ENCODE measurements at places on chromosomes 2 and 18.
A peak's percentile ranks its signal among the peaks of the same experiment; 100 is the strongest.

DNA sequence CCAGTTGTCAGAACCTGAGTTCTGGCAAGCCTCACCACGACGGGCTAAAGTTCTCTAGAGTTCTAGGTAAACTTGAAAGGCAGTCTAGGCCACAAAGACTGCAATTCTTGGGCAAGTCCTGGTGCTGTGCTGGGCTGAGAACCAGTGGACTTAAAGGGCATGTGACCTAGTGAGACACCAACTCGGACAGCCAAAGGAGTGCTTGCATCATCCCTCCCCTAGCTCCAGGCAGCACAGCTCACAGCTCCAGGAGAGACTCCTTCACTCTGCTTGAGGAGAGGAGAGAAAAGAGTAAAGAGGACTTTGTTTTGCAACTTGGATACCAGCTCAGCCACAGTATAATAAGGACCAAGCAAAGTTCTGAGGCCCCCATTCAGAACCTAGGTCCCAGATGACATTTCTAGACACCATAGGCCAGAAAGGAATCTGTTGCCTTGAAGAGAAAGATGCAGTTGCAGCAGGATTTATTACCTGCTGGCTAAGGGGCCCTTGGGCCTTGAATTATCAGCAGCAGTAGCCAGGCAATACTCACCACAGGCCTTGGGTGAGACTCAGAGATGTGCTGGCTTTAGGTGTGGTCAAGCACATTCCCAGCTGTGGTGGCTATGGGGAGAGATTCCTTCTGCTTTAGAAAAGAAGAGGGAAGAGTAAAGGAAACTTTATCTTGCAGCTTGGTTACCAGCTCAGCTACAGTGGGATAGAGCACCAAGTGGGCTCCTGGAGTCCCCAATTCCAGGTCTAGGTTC is 51.8 kb downstream of the UPP2 start:
- DNase-seq: no peak

DNA sequence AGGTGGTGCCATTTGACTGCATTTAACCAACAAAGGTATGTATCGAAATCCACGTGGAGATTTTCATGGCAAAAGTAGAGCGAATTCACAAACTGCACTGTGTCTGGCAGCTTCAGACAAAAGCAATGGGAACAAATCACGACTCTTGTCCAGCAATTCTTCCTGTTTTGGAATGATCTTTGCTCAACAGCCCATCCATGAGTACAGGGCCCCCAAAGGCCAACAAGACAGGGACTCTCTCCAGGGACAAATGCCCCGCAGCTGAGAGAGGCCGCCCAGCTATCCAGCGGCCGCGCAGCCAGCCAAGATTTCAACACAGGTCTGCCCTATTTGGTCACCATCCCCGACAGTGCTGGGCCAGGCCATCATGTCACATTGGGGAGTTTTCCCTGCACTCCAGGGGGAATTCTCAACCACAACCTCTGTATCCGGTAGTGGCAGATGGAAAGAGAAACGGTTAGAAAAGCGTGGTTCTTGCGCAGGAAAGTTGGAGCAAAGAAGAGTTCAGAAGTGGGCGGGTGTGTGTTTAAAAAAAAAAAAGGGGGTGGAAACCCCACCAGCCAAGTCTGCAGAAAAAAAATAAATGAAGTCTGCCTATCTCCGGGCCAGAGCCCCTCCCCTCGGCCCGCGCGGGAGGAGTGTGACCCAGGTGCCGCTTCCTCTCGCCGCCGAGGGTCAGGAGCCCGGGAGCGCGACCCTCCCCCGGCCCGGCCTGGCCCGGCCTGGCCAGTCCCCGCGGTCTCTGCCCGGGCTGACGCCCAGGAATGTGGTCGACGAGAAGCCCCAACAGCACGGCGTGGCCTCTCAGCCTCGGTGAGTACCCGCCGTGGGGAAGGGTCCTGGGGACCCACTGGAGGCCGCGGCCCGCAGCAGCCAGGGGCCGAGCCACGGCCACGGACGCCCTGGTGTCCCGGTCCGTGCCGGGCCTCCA is at the start of gene GYPC:
Gene GYPC, plus strand, starts transcription at position 659 of the 931 bp plus-strand sequence. Its CDS starts 106 bp downstream, at position 765.
- DNase-seq: no peak

DNA sequence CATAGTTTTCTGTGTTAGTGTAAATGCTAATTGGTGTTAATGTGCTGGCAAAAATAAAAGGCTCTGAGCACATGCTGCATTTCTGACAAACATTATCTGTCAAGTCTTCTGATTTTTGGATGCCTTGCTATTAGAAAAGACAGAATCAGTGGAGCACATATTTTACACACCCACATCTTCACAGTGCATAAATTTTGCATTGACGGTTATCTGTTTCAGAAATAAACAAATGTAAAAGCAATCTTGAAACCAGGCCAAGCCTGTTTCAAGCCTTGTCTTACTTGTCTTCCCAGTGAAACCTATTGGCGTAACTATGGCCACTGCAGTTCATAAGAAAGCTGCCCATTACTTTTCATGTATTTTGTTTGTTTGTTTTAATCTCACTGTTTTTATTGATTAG is 333.7 kb upstream of the CDH19 start:
- DNase-seq: no peak

DNA sequence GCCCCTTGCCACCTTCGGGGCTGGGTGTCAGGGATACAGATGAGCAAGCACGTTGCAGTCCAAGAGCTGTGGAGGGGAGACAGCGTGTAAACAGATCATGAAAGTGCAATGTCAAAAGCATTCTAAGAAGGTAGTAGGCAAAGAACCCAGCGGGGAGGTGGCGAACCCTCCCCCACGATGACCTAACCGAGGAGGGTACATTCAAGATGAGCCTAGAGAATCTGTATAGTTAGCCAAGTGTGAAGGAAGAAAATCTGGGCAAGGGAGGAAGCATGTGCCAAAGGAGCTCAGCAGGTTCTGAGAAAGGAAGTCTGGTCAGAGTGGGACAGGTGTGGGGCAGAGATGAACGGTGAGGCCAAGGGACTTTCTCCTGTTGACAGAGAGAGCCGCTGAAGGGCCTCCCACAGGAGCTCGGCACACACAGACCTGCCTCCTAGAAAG is 106.9 kb downstream of the SP3 start:
- DNase-seq: no peak

- DNase-seq: no peak
These were observed 36.6 kb downstream of the TTC32 start for GRCh38 chr2:19865151-19865550.

DNA sequence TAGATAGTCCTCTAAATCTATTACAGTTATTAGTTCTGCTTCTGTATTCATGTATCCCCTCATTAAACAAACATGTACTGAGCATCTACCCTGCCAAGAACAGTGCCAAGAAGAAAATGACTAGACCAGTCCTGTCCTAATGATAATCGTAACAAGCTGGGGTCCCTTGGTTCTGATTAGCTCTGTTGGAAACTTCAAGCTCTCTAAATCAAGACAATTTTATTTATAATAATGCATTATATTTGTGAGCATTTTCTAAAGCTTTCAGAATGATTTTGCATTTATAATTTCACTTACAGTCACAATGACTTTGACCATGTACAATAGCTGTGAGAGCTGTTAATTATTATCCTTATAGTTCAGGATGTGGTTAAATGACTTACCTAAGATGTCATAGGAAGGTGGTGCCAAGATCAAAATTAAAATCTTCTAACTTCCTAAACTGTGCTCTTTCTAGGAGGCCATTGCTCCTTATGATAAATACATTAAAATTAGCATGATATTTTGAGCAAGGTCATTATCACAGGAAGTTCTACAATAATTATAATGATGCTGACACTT is 336.5 kb upstream of the SLC39A10 start:
- DNase-seq: no peak

GRCh38 chr2:128667391-128667790 is 348.7 kb upstream of the HS6ST1 start:
- no peak for DNase-seq

DNA sequence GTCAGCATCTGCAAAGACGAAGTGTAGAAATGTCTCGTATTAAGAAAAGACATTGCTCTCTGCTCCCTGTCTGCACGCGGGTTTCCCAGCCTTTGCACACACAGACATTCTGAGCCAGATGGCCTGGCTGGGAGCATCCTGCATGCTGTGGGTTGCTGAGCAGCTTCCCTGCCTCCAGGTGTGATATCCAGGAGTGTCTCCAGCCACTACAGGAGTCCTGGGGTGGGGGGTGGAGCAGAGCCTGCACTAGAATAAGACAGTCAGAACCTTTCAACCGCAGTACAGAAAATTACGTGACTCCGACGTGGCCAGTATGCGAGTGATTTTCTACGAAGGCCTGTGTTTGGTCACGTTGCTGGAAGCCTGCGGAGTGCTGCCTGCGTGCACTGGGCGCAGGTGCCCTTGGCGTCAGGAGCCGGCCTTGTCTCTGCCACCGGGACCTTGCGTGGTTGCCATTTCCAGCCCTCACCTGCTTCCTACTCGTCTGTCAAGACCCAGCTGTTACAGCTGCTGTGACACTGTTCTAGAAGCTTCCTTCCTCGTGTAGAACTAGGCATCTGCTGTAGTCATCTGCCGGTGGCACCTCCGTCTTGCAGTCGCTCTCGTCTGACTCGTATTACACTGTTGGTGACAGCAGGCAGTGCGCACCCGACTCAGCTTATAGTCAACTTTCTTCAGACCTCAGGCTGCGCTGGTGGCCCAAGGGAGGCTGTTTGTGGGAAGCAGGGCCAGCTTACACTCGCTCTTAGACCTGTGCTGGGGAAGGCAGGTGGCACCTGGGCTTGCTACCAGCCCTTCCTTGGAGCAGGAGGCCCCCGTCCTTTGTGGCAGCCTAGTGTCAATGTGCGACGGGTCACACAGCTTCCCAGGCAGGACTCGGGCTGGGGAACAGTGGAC is 11.2 kb downstream of the CTDP1 start:
- no peak for DNase-seq

GRCh38 chr18:22318745-22319407 is 98.8 kb downstream of the CTAGE1 start:
- DNase-seq: no peak

GRCh38 chr2:152421521-152422370 is 86.8 kb downstream of the FMNL2 start:
- DNase-seq: no peak

- DNase-seq: no peak
These were observed 18.8 kb upstream of the MMADHC start for GRCh38 chr2:149606251-149606811.

- no peak for DNase-seq
These were observed 147.1 kb downstream of the COL4A4 start for GRCh38 chr2:227016894-227017293.

DNA sequence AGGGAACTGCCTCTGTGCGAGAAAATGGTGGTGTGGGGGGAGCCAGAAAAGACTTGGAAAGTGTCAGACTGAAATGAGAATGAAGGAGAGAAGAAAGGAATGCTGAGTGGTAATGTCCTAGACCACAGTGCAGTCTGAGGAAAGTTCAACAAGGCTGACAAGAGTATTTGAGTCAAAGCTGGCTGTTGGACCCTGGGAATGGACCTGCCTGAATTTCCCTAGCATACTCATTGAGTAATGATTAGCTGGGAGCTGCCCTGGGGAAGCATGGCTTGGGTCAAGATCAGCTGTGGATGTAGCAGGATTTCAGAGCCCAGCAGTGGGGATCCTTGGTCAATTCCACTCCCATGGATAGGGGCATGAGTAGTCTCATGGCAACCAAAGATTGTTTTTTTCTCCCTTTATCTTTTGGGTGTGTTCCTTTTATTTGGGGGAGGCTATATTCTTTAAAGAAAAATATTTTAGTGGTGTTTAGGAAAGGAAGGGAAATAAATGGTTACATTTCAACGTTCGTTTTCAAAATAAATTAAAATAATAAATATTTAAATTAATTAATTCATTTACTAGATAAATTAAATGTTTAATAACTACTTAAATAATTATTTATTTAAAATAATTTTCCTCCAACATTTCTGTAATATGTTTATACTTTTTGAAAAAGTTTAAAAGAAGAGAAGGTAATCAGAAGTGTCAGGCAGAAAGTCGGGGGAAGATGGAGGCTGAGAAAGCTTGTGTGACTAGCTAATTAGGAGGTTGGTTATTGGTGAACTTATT is 15.9 kb upstream of the LHCGR start:
- DNase-seq: no peak

DNA sequence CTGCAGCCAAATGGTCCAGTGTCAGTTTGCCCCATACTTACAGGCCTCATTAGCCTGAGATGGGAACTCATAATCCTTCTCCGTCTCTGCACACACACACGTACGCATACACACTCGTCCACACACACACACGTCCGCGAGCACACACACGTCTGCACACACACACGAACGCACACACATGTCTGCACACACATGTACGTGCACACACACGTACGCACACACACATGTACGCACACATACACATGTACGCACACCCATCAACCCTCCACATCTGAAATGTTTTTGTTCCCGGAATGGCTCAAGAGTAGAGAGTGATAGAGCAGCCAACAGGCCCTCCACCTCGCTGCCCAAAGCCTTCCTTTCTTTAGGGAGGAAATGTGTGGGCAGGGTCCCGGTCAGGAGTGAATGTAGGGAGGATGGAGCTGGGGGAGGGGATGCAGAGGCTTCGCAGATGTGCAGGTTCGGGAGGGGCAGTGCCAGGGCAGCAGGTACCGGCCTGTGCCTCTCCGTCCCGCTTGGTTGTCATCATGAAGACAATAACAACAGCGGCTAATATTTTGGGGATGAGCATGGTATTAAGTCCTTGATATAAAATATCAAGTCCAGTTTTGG is 52.7 kb downstream of the PTGR3 start:
- no peak for DNase-seq

- peak; percentile 77 for DNase-seq
These were observed 2.3 kb downstream of the NEUROD1 start for GRCh38 chr2:181677912-181678586.

DNA sequence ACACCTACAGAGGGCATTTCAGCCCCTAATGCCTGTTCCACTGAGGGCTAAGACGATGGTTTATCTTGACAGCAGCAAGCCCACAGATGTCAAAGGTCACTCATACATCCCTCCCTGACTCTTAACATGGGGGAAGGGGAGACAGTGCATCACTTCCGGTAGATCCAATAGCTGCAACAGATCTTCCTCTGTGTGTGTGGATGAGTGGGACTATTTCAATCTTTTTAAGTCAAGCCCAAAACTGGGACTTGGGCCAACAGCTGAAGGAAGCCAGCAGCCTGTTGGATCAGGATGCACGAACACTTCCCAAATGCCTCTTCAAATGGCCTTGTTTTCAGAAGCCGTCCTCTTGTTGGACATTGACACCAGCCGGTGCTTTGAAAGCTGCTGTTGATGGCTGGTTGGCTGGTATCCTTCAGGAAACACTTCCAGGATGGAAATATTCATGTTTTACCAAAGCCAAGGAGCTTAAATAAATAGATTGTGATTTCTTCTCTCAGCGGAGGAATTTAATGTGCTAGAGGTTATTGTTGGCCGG is 59.2 kb downstream of the IL1R2 start:
- DNase-seq: no peak

- no peak for DNase-seq
These were observed 11.4 kb upstream of the TMEM18 start for GRCh38 chr2:688504-689076.

- DNase-seq: no peak
These were observed 232.1 kb downstream of the RBM43 start for GRCh38 chr2:151029406-151030157.

GRCh38 chr2:160246356-160246755 is 46.3 kb upstream of the ITGB6 start:
- DNase-seq: no peak
